ENCODE measurements at places on chromosomes 11 and 22.

DNA sequence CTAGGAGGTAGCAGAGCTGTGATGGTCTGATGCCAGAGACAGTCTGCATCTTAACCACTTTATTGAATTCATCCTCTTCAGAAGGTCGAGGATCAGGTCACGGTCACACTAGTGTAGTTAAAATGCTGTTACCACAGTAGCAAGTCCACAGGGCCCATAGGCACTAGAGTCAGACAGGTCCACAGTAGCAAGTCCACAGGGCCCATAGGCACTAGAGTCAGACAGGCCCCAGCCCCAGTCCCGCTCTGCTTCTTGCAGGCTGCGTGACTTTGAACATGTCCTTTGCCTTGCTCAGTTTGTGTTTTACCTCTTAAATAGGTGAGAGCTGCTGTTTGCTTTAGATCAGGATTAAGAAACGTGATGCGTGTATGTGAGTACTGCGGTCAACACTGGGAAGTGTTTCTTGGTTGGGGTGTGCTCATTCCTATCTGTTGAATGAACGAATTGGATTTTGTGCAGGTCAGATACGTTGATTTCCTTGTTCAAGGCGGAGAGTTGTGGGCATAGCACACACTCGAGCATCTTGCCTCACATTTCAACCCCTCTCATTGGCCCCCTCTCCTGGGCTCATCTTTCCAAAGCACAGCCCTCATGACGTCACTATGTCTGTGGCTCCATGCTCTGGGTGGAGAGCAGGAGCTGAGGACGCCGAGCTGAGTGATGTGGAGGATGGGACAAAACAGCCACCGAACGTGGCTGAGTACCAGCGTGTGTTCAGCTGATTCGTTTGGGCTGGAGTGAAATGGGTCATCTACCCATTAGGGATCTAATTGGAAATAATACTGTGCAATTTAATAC lies 191.7 kb downstream of the TBC1D22A start:
- no peak for DNase-seq

- no peak for DNase-seq
Measured at GRCh38 chr11:116507849-116508695, 264.7 kb downstream of the BUD13 start.

DNA sequence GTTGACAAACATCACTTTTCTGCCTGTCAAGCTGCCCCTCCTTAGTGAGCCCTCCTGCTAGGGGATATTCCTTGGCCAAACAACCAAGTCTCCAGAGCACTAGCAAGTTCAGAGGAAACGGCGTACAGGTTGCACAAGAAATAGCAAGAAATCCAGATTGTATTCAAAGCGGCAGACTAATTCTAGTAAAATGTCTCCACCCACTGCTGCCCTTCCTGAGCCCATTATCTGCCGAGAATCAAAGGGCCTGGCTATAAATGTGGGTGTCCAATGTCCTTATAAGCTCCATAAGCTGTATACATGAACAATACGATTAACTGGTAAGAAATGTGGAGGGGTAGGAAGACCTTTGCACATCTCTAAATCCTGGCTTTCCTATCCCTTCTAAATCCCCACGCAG lies 44.0 kb upstream of the AKIP1 start:
- DNase-seq: peak; percentile 36

DNA sequence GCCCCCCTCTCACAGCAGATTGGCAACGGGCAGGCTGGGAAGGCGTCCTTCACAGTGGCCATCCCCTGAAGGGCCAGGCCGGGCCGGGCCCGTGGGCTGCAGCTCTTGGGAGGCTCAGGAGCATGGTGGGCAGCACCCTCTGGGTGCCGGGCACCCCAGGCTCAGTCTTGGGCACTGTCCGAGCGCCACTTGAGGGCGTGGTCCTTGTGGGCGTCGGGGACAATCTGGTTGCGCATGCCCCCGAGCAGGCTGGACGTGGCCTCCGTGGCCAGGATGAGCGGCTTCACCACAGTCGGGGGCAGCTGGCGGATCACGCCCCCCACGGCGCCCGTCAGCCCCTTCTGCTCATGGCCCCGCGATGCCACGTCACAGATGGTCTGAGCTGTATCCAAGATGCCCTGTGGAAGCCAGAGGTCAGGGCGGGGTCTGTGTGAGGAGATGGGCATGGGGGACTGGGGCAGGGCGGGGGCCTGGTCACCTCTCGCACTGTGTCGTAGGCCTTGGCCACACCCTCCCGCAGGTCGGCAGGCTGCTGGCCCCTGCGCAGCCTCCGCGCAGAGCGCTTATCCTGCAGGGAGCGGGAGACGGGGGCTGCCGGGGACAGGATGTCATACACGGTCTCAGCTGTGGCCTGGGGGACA lies 16.5 kb upstream of the EHD1 start:
- DNase-seq: no peak

DNA sequence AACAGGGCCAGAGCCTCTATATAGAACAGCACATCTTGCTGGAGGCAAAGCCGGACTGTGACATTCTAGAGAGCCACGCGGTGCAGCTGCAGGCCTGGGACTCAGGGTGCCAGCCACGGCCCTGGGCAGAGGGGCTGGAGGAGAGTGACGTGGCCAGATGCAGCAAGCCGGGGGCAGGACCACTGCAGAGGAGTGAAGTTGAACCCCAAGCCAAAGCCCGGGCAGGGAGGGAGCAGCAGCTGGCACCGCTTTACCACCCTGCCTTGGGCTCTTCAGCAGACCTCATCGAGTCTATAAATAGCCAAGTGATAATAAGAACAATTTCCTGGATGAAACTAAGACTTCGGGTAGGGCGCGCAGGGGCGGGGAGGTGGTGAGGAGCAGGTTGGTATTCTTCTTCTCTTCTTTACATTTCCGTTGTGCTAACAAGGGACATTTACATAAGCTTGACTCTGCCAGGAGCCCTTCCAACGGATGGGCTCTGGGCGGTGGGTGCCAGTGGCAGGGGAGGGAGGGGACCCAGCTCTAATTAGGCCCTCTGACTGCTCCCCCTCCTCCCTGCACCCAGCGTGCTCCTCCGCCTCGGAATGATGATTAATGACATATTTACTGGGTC lies 110.2 kb downstream of the ST3GAL4 start:
- DNase-seq: no peak

DNA sequence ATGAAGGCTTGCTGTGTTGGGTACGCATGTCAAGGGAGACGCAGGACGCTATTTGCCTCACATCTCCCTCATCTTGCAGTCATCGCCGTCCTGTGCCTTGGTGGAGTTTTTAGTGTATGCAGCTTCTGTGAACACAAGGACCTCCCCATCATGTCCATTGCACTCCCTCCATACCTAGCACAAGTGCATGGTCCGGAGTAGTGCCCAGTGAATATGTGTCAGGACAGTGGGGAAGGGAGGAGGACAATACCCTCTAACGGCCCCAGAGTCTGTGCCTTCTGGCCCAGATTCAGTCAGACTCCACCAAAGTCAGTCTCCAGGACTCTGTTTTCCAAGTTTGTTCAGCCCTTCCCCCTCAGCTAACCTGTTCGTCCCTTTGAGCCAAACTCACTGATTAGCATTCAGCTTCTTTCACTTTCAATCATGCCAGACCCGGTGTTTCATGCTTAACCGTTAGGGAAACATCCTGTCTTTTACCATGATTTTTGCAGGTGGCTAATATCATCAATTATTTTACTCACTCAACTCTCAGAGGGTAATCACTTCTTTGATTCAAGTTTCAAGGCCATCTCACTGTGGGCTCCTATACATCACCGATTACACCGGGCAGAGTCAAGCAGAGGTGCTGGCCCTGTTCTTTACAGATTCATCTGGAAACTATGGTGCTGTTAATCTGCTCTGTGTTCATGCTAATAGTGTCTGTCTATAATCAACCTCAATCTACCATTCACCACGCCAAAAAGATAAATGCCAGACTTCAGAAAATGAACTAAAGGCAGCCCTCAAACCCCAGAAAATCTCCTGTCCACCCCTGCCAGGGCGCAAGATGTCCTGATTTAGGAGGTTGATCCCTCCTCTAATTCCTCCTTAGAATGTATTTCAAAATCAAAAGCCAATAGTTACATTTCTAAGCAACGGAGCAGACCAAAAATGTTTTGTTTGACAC lies 156.5 kb downstream of the RRAS2 start:
- no peak for DNase-seq

GRCh38 chr22:44172370-44173108 lies 8.2 kb upstream of the PARVG start:
- peak; percentile 34 for DNase-seq

DNA sequence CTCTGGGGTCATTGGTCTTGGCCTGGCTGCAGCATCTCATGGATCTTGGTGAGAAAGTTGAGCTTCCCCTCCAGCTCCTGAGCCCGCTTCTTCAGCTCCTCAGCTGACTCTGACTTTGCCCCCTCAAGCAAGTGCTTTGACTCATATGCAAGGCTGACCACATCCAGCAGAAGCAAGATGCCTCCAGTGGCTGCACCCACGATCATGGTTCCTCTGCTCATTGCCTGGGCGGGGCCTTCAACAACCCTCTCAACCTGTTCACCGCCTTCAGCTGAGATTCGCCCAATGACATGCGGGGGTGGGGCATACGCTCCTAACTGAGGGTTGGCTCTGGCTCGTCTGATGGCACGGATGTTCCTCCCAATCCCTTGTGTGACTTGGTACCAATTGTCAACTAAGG lies 11.9 kb downstream of the APOL2 start:
- no peak for DNase-seq

All from fibroblast of mammary gland (primary cell).